ENCODE measurements at places on chromosomes 7 and 10.

GRCh38 chr7:27547401-27547800 lies 115.3 kb downstream of the HIBADH start:
- no peaks in the 10 kb centered on the region for H3K4me1 ChIP-seq
- no peak for DNase-seq
- no peak overlapping the region for H3K27ac ChIP-seq
- peaks cover 13% of the 10 kb centered on the region for H3K36me3 ChIP-seq
- no peaks in the 10 kb centered on the region for H3K27me3 ChIP-seq

DNA sequence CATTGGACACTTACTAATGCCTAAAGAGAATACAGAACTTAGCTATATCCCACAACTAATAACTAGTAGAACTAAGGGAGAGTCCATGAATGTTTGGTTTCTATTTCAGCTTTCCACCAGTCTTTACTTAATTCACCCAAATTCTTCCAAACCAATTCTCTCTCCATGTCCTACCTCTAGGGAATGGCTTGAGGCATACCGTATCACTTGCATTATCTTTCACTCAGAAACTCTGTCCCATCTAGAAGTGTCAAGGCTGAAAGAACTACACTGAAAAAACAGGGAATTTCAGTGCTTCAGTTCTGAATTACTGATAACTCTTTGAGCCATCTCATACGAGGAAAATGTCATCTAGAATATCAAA lies 758 bp downstream of the TMEM168 start:
- no peaks in the 10 kb centered on the region for H3K36me3 ChIP-seq
- peaks cover 49% of the 10 kb centered on the region for H3K4me1 ChIP-seq
- H3K27ac ChIP-seq: peak overlapping the region; percentile 97
- H3K27me3 ChIP-seq: no peaks in the 10 kb centered on the region

DNA sequence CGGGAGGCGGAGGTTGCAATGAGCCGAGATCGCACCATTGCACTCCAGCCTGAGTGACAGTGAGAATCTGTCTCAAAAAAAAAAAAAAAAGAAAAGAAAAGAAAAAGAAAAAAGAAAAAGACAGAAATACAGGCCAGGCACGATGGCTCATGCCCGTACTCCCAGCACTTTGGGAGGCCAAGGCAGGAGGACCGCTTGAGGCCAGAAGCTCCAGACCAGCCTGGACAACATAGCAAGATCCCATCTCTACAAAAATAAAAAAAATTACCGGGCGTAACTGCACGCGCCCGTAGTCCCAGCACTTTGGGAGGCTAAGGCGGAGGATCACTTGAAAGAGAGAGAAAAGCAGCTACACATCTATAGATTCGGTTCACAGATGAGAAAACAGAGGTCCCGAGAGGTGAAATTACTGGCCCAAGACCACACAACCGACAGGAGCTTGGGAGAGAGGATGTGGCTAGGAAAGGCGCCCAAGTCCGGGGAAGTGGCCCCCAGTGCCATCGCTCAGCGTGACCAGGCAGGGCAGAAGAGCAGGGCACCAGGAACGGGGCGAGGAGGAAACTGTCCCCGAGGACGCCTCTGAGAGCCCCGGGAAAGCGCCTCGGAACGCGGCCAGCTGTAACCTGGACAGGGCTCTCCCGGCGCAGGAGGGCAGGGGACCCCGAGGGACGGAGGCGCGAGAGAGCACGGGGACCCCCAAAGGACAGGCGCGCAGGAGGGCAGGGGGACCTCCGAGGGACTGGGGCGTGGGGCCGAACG lies 612 bp downstream of the SNX8 start:
- H3K36me3 ChIP-seq: no peaks in the 10 kb centered on the region
- no peaks in the 10 kb centered on the region for H3K27me3 ChIP-seq
- H3K4me1 ChIP-seq: peaks cover 25% of the 10 kb centered on the region

GRCh38 chr10:14074062-14074884 lies 256.5 kb downstream of the FRMD4A start:
- no peak for DNase-seq
- H3K36me3 ChIP-seq: no peaks in the 10 kb centered on the region
- no peak overlapping the region for H3K4me3 ChIP-seq
- no peak overlapping the region for H3K27ac ChIP-seq
- no peaks in the 10 kb centered on the region for H3K4me1 ChIP-seq
- peaks cover 68% of the 10 kb centered on the region for H3K27me3 ChIP-seq

DNA sequence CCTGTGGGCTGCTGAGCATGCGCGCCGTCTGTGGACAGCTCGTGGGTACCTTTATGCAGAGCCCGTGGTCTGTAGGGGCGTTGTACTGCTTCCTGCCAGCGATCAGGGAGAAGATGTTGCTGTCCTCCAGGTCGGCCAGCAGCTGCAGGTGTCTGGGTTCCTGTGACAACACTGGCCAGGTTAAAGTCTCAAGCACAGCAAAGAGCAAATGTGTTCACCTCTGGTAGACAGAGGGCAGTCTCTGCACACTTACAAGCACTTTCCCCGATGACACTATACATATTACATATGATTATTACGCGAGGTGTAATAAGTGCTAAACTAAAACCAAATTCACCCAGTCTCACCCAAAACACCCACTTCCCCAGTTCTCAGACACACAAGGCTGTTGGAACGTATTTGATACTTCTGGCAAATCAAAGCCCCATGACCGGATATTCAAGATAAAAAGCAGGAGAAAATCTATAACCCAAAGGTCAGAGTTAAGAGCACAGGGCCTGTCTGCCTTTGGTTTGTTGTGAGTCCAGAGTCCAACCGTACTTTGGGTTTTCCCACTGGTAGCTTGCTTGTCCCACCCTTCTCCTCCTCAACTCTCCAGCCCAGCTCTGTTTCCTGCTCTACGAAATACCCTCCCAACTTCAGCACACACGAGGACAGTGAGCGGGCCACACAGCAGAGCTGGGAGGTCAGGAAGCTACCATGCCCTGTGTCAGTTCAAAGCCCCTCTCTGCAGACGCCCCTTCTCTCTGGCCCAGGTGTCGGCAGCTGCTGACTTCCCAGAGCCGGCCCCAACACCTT lies 49.7 kb upstream of the DDC start:
- no peak for DNase-seq
- H3K27me3 ChIP-seq: peaks cover 5% of the 10 kb centered on the region
- no peak overlapping the region for H3K4me3 ChIP-seq
- no peaks in the 10 kb centered on the region for H3K4me1 ChIP-seq
- no peak overlapping the region for H3K27ac ChIP-seq

DNA sequence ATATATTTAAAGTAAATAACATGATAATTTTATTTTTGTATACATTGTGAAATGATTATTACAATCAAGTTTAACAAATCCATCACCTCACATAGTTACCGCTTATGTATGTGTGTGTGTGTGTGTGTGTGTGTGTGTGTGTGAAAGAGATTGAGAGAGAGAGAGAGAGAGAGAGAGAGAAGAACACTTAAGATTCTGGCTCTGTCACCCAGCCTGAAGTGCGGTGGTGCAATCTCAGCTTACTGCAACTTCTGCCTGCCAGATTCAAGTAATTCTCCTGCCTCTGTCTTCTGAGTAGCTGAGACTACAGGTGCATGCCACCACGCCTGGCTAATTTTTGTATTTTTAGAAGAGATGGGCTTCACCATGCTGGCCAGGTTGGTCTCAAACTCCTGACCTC lies 17.8 kb downstream of the LYZL1 start:
- DNase-seq: no peak
- no peaks in the 10 kb centered on the region for H3K4me1 ChIP-seq
- peaks cover 24% of the 10 kb centered on the region for H3K27me3 ChIP-seq

GRCh38 chr10:97097084-97097433 lies 88.7 kb downstream of the SLIT1 start:
- peaks cover 62% of the 10 kb centered on the region for H3K27me3 ChIP-seq
- DNase-seq: no peak
- H3K27ac ChIP-seq: no peak overlapping the region
- peaks cover 14% of the 10 kb centered on the region for H3K4me1 ChIP-seq

DNA sequence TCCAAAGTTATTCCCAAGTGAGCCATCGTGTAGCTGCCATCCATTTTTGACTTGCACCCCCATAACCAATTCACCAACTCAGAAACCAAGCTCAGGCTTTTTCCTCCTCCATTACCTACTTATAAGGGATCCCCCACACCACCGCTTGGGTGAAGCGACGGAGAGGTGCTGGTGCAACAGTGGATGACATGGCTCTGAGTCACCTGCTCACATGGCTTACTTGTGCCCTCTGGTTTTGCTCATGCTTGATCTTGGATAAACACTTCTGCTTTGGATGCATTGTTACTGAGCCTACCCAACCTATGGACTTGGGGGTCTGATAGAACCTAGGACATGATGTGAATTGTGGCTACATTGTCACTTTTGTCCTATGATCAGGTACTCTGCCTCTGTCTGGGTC lies 12.0 kb upstream of the AKR1B1 start:
- H3K36me3 ChIP-seq: no peaks in the 10 kb centered on the region
- H3K27ac ChIP-seq: no peak overlapping the region
- no peaks in the 10 kb centered on the region for H3K4me1 ChIP-seq

DNA sequence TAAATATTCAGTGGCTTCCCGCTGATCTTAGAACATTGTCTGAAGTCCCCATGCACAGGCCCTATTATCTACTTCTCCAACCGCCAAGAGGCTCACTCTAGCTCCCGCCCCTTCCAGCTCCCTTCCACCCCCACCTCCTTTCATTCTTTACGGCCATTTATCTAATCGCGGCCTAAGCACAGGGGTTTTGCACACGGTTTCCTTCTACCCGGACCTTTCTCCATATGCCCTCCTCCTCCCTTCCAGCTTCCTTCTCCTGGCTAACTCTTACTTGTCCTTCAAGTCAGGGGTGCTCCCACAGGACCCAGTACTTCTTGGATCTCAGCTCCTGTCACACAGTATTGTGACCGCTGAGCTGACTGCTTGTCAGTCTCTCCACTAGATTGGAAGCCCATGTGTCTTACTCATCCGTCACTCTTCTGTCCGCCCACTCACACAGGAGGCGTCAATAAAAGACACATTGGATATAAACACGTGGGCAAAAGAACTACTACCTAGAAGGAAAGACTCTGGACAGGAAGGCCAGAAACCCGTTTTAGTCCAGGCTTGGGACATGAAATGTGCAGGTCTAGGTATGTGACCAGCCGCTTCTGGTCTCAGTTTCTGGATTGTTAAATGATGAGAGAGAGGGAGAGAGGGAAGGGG lies 20.2 kb upstream of the HPS1 start:
- peaks cover 5% of the 10 kb centered on the region for H3K4me1 ChIP-seq
- no peak for DNase-seq
- peak overlapping the region; percentile 79 for H3K27ac ChIP-seq
- peaks cover 28% of the 10 kb centered on the region for H3K27me3 ChIP-seq
